ENCODE measurements at places on chromosomes 7 and 10.

- DNase-seq = no peak
Observed at GRCh38 chr10:11930312-11930978, 107.3 kb downstream of the PROSER2 start.

DNA sequence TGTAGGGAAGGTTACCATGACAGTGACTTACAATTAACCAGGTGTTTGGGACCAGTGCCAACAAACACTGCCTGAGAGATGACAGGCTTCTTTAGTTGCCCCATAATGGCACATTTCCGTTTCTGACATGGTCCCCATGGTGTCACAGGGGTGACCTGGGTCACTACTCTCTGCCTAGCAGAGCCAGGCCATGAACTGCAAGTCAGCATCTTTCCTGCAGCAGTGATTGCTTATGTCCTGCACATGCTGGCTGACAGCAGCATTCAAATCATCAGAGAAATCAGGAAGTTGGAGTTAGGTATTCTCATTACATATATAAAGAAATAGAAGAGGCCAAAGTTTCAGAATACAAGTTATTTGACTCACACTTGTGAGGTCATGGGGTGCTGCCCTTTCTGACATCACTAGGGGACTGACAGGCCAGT lies 47.1 kb upstream of the ZNRF2 start:
- no peak for DNase-seq

DNA sequence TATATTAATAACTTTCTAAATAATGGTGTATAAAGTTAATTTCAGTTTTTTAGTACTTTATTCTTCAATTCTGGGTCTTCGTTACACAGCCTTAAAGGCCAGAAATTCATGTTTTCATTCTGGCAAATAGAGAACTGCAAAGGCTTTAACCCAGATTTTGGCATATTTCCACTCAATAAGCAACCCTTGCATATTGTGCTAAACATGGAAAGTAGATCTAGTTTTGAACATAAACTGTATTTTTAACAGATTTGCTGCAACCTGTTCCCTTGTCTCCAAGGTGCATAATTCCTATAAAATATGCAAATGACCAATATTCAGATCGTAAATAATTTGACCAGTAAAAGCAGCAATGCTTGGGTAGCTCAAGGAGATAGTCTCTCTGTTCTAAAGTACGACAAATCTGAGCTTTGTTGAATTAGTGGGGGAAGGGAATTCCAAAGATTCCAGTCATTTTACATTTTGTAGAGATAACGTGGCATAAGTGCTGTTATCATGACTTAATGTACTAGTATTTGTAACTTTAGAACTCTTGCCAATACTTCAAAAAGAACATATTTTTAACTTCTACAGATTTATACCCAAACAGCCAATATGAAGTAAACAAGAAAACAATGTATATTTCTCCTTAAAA lies 46.4 kb upstream of the RSBN1L start:
- no peak for DNase-seq

DNA sequence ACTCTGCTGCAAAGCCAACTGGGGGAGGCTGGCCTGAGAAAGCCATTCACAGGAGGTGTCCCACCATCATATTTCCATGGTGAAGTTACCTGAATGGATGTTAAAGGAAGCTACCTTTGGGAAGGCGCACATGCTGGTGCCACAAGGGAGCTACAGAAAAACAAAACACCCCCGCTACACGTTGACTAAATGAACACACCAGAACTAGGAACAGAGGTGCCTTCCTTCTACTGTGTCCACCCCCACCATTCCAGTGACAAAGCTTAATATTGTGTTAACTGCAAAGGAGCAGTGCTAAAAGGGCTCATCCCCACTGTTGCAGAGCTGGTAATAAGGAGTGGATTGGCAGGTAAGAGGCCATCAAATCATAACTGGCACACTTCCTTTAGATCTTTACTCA lies 420.0 kb upstream of the PODXL start:
- DNase-seq = no peak

GRCh38 chr7:119196183-119196582 lies 971.7 kb downstream of the ANKRD7 start:
- DNase-seq = no peak

DNA sequence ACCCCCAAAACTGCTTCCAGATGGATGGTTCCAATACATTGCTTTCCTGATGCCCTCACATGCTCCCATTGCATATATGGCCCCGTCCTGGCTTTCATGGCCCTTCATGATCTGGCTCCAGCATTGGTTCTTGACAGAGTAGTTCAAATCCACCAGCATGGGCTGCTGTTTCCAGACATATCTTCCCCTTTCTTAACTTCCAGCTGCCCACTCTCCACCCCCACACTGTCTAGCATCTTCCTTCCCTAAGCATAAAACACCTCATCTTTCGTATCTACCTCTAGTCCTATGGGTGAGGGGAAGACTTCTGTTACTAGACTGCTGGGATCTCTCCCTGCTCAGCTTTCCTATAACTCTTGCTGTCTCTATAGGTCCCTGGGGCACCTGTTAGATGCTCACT lies 13.2 kb upstream of the GOLGA7B start:
- no peak for DNase-seq

DNA sequence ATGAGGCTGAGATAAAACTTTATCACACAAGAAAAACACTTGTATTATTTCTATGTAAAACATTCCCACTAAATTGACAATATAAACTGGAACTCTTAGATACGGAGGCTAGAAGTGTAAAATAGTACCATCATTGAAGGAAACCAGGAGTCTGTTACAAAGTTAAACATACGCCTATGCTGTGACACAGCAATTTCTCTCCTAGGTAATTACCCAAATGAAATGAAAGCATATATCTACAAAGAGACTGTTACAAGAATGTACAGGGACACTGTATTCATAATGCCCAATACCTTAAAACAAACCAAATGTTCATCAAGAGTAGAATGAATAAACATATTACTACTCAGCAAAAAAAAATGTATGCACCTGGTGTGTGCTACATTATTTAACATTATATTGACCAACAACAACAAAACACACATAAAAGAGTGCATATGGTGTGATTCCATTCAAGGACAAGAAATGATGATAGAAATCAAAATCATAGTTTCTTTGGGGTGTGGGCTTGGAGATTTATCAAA lies 33.2 kb upstream of the ELAPOR2 start:
- DNase-seq = no peak

DNA sequence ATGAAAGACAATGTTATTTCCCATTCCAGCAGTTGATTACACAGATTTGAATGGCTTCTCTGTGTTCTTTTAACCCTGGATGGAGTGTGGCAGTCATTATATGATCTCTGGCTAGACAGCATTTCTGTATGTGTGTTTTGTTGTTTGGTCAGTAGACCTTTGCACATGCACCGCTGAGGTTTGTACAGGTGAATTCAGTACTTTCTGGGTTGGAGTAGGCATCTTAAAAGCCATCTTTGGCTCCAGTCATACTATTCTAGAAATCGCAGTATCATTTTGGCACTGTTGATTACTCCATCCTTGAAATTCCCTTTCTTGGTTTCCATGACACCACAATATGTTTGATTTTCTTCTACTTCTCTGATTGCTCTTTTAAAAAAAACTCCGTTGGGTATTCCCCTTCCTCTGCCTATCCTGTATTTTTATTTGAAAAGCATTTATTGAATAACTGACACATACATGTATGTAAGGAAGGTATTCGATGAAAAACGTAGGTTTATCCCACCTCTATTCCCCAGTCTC lies 29.9 kb downstream of the TAS2R41 start:
- no peak for DNase-seq

GRCh38 chr7:134831862-134832261 lies 52.4 kb downstream of the CALD1 start:
- DNase-seq = no peak

- no peak for DNase-seq
Observed at GRCh38 chr7:25911738-25912607, 240.0 kb upstream of the NFE2L3 start.

DNA sequence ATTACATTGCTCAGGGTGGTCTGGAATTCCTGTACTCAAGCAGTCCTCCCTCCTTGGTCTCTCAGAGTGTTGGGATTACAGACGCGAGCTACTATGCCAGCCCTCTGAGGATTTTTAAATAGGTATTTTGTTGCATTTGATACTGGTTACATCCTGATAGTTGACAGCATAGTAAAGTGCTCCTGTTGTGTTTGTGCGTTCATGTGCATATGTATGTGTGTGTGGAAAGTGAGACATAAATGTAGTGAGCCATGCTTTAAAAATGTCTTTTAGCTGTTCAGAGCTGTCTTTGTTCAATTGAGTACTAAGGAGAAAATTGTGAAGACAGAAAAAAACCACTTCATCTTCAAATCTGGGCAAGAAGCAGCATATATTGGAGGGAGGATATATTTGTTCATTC lies 27.8 kb downstream of the ZNRF2 start:
- no peak for DNase-seq

- DNase-seq = peak; percentile 49
Observed at GRCh38 chr10:47340608-47341170, 7.5 kb upstream of the RBP3 start.

GRCh38 chr7:50729962-50730361 lies 52.7 kb downstream of the GRB10 start:
- no peak for DNase-seq

- no peak for DNase-seq
Observed at GRCh38 chr7:151186640-151187408, at the start of gene ASB10. ASB10 (minus strand) TSS chr7:151187250; CDS start chr7:151187130, 120 bp downstream.

DNA sequence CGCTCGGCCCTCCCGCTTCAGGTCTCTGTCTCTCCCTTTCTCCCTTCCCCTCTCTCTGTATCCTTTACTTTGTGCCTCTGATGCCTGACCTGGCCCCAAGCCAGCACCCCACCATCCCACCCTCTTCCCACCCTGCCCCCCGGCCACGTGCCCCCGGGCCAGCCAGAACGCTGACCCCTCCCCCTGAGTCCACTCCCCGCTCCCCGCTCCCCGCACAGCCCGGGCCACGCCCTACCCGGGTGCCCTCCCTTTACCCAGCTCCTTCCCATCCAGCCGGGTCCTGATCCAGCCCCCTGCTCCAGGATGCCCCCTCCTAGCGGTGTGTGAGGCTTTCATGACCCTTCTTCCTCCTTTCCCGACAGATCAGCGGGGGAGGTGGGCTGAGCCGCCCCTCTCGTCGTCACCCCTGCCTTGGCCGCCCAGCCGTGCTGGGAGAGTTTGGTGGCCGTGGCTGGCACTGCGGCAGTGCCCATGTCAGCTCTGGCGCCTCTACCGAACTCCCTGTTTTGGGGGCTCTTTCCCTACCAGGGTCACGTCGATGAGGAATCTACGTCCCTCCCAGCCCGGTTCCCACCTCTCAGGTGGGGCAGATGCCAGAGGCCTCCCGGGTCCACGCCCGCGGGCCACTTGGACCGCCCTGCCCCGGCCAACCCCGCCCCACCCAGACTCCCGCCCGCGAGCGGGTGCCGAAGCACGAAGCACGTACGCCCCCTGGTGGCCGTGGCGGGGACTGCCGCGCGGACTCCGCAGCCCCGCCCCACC lies 127.4 kb downstream of the UBE2H start:
- peak; percentile 80 for DNase-seq

- DNase-seq = no peak
Observed at GRCh38 chr7:2774935-2775334, 69.2 kb downstream of the GNA12 start.

GRCh38 chr10:94292434-94293090 lies 70.2 kb downstream of the NOC3L start:
- no peak for DNase-seq

DNA sequence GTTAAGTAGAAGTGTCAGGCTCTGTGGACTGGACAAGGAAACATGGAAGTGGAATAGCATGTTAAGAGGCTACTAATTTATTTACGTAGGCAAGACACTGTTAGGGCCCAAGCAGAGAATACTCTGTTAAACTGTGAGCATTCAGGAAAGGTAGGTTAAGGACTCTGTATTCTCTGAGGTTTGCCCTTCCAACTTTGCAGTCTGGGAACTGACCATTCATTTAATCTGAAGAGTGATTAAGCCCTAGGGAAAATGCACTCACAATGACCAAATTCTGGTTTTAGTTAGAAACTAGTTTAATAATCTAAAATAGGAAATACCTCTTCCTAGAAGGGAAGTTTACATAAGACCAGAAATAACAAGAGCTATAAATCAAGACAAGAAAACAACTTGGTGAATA lies 266.6 kb downstream of the SUGCT start:
- DNase-seq = no peak

GRCh38 chr7:70856901-70857630 lies 274.9 kb upstream of the GALNT17 start:
- peak; percentile 3 for DNase-seq

- DNase-seq = no peak
Observed at GRCh38 chr7:137994216-137994615, 7.7 kb downstream of the CREB3L2 start.

DNA sequence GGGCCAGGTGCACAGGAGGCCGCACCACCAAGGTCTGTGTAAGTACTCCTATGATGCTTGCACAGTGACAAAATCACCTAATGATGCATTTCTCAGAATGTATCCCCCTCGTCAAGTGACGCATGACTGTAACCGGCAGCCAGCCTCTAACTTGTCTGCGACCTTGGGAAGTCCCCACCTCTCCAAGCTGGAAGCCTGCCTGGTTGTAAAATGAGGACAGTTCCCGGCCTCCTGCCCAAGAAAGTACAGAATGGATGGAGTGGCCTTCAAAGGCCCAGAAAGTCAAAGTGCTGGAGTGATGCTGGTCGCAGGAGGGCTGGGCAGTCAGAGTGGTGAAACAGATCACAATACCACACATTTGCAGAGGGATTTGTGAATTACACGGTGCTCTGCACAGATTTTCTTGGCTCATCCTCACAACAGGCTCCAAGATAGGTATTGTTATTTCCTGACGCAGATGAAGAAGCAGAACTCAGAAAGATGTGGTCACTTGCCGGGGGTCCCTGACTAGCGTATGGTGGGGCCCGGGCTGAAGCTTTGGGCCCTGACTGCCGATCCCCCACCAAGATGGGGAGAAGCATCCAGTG lies 22.8 kb downstream of the SPOCK2 start:
- no peak for DNase-seq

- DNase-seq = no peak
Observed at GRCh38 chr7:100356416-100357068, 1.4 kb upstream of the PILRB start.

DNA sequence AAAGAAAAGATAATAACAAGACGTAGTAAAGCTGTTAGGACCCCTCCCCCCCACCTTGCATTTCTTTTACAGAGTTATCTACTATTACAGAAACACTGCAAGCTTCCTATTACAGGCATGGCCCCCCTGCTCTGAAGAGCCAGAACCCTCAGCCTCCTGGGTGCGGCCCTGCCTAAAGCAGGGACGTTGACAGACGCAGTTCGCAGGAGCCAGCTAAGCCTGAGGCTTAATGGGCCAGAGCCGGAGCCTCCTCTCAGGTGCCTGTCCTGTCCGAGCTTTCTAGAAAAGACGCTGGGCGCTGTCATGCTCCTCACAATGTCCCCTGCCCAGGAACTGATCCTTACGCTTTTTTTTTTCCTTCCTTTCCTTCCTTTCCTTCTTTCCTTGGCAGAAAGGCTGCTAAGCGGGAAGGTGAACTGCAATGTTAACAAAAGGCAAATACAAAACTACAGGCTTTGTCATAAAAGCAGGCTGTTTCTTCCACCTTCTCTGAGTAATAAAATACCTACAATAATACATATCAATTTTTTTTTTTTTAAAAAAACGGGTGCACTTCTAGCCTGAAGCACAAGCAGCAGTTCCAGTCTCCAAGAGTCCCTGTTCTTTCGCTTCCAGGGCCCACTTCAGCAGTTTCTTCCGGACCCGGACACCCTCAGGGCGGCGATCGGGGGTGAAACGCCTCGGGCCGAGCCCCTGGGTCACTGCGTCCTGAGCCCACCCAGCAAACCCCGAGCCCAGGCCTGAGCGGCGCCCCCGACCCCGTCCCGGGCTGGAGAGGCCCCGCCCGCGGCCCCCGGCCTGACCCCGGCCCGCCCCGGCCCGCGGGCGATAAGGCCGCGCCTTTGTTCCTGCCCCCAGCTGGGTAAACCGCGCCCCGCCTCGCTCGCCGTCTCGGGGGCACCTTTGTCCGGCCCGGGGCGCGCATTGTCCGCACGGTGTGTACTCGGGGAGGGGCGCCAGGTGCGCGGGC lies 11.2 kb downstream of the MNX1 start:
- no peak for DNase-seq
